ENCODE measurements at places on chromosomes 11 and 22.

GRCh38 chr11:128550261-128550821 lies 37.0 kb downstream of the ETS1 start:
- DNase-seq = no peak

DNA sequence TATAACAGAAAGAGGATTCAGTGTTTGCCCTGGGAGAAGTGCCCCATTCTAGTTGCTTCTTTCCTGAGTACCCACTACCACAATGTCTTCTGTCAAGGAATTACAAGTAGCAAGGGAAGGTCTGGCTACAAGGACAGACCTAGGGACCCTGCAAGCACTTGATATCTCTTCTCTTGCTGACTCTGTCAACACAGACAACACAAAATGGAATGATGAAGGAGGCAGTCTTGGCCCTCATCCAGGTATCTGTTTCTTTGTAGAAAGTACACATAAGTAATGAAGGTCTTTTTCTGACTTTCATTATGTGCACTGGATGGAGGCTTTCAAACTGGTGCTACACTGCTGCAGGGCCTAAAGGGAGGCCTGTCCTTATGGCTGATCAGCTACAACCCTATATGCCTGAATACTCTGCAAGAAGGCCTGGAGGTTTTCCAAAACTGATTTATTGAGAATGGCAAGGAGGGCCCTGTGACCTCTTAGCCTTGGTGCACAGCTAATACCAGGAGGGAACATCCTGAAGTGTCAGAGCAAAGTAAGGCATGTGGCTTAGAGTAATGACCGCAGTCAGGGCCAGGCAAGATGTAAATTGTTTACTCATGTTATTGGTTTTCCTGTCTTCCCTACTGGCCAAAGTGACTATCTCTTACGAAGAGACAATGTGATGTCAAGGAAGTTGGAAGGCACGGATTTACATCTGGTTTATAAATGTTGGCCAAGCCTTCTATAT lies 31.2 kb downstream of the GAB2 start:
- no peak for DNase-seq

GRCh38 chr22:29080106-29080975 lies 7.5 kb downstream of the KREMEN1 start:
- no peak for DNase-seq

GRCh38 chr11:21410513-21410912 lies 741.1 kb downstream of the NELL1 start:
- DNase-seq = no peak
